ENCODE measurements at places on chromosomes 5 and 9. TPM values are rescaled to one million over a fixed set of nuclear protein-coding genes. Genes with fewer than 3 reads are reported as not detected.

DNA sequence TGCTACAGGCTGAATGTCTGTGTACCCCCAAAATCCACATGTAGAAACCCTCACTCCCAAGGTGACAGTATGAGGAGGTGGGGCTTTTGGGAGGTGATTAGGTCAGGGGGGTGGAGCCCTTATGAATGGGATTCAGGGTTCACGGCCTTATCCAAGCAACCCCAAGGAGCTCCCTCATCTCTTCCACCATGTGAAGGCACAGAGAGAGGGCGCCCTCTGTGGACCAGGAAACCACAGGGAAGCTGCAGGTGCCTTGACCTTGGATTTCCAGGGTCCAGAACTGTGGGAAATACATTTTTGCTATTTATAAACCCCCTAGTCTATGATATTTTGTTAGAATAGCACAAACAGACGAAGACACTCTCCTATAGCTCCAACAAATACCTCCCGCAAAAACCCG is 53.6 kb upstream of the IRX2 start:
- DNase-seq = no peak

GRCh38 chr5:126446498-126447224 is 23.5 kb downstream of the GRAMD2B start:
- DNase-seq = peak; percentile 86

The PCDHA6 gene
- not detected for total RNA-seq

The RAB3C gene
- 0.02 TPM for total RNA-seq

DNA sequence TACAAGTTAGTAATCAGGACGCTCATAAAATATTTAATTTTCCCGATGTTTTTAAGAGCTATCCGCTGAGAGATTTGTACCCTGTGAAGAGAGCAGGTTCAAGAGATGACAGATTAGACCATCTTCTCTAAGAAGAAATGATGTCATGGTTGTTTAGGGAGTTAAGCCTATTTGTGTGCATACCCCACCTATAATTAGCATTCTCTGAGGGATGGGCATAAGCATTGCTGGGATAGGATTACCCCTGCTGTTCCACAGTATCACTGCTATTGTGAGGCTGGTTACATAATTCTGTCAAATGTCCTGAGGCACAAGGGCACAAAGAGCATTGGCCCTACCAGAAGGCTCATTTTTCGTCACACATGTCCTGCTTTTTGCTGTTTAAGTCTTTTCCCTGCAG is 687.0 kb downstream of the CETN3 start:
- no peak for DNase-seq

The GABBR2 gene
- not detected for total RNA-seq

DNA sequence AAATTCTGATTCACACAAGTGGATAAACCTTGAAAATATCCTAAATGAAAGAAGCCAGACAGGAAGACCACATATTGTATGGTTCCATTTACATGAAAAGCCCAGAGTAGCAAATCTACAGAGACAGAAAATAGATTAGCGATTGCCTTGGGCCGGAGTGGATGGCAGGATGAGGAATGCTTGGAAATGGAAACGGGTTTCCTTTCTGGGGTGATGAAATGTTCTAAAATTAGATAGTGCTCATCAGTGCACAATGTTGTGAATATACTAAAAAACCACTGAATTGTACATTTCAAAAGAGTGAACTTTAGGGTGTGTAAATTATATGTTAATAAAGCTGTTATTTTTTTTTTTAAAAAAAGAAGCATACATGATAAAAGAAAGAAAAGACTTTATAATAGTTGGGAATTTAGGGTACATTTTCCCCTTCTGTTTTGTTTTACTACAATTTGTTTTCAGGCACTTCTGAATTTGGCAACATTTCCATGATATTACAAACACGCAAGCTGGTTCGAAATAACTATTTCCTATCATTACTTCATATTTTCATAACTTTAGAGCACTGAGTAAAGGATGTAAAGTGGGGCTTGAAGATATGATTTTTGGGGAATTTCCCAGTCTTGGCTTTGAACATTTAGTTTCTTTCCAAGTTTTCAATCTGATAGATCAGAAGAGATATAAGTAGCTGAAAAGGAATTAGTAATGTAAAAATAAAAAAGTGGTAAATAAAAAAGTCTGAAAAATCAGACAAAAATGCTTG is 23.9 kb downstream of the SLC35A4 start:
- DNase-seq = peak; percentile 29

GRCh38 chr5:164202338-164202737 is 696.9 kb downstream of the MAT2B start:
- peak; percentile 15 for DNase-seq

The ANKRD31 gene
- 0.02 TPM for total RNA-seq

The CBY3 gene
- not detected for total RNA-seq

DNA sequence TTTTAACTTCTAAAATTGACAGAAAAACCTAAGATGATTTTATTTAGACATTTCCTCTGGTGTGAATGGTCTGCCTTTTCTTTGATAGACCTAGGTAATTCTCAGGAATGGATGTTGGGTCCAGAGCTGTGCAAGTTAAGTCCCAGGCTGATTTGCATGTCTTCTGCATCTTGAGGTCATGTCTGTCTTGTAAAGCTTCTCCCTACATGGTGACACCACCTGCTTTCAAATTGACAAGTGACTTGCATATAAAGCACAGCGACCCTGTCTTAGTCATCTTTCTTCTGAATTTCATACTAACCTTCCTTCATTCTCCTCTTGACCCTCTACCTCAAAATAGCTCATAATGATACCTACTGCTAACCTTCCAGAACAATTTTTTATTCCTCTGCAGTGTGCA is 29.2 kb downstream of the OSTF1 start:
- DNase-seq = no peak

- DNase-seq = no peak
Measured at GRCh38 chr5:75324791-75325190, 12.2 kb upstream of the HMGCR start.

GRCh38 chr5:143154510-143155370 is 248.7 kb downstream of the NR3C1 start:
- peak; percentile 71 for DNase-seq

GRCh38 chr5:178661836-178662540 is 35.1 kb upstream of the CLK4 start:
- no peak for DNase-seq

The CER1 gene
- total RNA-seq = not detected

DNA sequence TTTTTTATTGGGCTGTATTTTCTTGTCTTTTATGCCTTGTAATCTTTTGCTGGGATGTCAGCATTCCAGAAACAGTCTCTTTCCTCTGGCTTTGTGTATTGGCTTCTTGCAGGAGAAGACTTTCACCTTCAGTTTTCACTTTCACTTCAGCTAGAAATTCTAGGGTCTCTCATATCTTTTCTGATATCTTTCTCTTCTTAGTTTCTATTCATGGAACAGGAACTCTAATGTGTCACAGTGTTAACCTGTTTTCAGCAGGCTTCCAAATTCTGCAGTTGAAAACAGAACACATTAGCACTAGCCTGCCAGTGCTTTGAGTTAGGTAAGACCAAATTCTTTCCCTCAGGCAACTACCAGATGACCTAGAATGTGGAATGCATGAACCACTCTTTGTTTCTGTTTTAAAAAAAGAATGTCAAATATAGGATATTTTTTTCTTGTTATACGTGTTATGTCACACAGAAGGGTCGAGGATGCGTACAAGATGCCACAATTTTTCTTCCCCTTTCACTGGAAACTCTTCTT is 164.7 kb downstream of the TUSC1 start:
- no peak for DNase-seq

DNA sequence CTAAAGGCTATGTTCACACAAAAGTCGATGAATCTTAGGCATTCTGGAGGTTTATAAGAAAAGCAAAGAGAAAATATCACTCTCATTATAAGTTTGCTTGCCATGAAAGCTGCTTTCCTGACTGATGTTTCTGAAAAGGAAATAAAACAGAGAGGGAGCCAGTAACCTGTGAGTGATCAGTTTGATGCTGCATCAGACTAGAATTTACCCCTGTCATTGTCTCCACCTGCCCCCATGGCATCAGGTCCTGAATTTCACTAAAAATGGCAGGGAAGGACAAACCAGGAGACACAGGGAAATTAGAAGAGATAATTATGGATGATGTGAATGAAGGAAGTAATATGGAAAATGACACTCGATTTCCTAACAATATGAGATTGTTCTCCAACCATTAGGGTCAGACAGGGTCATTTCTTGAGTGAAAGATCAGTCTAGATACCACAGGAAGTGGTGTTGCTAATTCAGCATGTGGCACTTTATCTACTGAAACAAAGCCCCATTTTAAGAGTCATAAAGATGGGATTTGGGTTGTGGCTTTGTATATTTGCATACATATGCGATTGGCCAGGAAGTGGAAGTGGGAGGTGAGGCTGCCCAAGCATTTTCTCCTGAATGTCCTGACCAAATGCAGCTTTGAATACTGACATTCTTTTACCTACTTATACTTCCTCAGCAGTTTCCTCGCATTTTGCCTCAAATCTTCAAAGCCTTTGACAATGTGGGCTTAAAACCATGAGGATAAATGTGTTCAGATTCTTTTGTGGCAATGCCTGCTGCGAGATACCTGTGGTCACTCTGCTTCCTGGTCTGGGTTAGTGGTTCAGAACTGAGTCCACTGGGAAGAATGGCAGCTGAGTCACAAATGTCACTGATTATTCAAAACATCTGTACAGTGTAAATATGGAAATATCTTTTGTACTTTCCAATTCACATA is 29.7 kb downstream of the MEGF10 start:
- DNase-seq = peak; percentile 68

GRCh38 chr5:83281658-83282057 is 189.9 kb upstream of the VCAN start:
- DNase-seq = peak; percentile 89

The IL5 gene
- total RNA-seq = not detected

- DNase-seq = no peak
Measured at GRCh38 chr9:109499093-109499630, 1.1 kb upstream of the PTPN3 start.

The PCDHB4 gene
- total RNA-seq = 0.07 TPM

The ADAMTS12 gene
- total RNA-seq = 16.7 TPM

DNA sequence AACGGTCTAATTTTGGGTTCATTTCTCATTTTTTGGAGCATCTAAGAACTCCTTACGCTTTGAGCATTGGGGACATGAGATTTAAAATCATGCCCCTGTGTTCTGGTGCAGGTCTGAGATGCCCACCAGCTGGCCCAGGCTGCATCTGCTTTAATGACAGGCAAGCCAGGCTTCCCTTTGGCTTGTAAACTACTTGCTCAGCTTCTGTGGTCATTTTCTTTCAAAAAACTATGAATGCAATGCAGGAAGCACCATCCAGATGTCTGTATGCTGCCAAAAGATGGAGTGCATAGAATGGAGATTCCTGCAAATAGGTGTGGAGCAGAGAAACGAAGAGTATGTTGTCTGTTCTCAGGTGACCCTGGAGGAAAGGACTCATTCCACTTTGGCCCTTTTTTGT is 399.9 kb upstream of the ADAMTSL1 start:
- peak; percentile 26 for DNase-seq

DNA sequence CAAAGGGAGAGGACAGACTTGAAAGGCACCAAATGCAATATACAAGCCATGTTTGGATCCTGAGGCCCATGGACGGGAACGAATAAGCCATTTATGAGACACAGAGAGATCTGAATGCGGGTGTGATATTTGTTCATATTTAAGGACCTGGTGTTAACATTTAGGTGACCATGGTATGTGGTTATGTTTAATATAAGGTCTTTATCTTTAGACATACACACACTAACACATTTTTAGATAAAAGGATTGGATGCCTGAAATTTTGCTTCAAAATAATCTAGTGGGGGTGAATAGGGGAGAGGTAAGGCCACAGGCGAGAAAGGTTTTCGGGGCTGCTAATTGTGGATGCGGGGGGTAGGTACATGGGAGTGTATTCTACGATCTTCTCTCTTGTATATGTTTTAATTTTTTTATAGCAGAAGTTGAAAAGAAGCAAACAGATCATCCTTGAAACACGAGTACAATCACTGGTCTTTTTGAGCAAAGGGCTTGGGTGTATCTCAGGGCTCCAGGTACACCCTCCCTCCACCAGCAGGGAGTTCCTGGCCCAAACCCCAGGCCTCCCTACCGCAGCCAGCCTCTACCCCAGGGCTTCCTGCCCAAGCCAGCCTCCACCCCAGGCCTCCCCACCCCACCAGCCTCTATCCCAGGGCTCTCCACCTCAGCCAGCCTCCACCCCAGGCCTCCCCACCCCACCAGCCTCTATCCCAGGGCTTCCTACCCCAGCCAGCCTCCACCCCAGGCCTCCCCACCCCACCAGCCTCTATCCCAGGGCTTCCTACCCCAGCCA is 12.2 kb downstream of the AKNA start:
- no peak for DNase-seq

- no peak for DNase-seq
Measured at GRCh38 chr5:104247260-104247659, 684.7 kb upstream of the NUDT12 start.

- DNase-seq = peak; percentile 94
Measured at GRCh38 chr5:140295414-140295813, 7.5 kb downstream of the PFDN1 start.

GRCh38 chr5:92637960-92638359 is 943.1 kb downstream of the NR2F1-AS1 start:
- DNase-seq = no peak

DNA sequence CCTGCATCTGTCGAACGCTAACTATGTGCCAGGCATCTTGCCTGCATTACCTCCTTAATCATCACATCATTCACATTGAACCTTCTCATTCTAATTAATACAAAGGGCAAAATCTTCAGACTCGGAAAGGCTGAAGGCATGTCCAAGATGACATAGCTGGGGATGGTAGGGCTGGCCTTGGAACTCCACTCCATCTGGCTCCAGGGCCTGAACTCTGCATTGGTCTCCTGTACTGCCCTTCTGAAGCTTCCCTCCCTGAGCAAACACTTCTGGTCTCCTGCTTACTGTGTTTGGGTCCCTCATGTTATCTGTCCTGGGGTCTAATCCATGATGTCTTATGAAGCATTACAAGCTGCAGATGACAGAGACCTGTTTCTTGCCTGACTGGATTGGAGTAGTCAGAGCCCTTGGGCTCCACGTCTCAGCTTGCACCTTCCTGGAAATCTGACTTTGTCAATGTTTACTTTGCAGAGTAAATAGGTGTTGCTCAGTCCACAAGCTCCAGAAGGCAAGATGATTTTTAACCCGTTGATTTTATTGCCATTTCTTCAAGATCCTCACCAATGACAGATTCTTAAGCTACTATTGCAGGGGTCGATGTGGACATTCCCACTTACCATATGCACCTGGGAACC is 106.1 kb downstream of the GALNT10 start:
- DNase-seq = no peak

DNA sequence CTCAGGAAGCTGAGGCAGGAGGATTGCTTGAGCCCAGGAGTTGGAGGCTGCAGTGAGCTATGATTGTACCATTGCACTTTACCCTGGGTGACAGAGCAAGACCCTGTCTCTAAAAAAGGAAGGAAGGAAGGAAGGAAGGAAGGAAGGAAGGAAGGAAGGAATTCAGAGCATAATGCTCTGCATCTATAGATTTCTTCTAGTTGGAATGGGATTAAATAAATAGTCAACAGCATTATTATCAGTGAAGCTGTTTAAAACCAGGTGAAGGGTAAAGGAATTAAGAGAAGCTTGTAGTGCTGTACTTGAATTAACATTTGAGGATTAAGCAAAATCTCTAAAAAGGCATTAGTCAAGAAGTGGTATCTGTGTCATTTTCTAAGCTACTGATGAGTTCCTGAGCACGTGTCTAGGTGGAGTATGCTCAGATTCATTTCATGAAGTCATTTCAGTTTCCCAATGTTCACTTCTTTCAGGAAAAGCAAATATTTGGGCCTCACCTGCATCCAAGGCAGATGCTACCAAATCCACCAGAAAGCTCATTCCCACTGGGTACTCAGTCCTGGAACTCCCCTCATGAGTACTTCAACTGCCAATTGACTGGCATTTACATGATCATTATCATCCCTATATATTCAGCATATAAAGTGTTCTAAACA is 8.4 kb downstream of the PDE6A start:
- no peak for DNase-seq

Measured in M059J (cell line).